CD4-positive, alpha-beta T cell (primary cell): ENCODE measurements at places on chromosomes 2 and 18.

DNA sequence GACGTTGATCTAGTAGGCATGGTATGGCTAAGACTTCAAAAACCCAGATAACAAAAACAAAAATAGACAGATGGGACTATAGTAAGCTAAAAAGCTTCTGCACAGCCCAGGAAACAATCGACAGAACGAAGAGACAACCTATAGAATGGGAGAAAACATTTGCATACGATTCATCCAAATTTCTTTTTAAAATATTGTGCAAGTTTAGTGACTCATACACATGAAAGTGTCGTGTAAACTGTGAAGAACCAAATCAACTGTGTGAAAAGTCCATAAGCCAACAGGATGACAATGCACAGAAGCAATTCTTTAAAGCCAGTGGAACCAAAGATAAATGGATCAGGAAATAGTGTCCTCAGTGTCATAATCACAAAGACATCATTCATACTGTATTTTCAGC is 671.1 kb downstream of the RNF144A start:
- H3K27ac ChIP-seq = no peak overlapping the region
- no peaks in the 10 kb centered on the region for H3K36me3 ChIP-seq
- no peaks in the 10 kb centered on the region for H3K27me3 ChIP-seq
- DNase-seq = no peak

DNA sequence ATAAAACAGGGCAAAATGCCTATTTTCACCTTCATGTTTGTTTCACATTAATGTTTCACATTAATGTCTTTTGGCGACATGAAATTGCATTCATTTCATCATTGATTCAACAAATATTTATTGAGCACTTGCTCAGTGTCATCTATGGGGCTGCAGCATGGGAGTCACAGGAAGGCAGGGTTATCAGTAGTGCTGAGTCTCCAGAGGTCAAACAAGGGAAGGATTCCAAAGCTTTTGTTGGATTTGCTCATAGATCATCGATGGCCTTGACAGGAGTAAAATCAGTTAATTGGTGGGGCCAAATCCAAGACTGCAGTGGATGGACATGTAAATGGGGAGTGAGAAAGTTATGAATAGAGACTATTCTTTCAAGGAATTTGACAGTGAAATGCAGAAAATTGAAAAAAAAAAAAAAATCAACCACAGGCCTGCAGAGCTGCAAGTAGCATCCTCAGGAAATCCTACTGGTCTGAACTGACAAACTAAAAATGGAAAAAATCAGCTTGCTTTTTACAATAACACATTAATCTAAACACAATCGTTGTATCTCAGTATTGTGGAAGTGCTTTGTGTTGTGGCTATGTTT is 1290.8 kb downstream of the DPP10 start:
- no peak overlapping the region for H3K4me3 ChIP-seq
- H3K27ac ChIP-seq = no peak overlapping the region
- no peaks in the 10 kb centered on the region for H3K36me3 ChIP-seq
- no peaks in the 10 kb centered on the region for H3K27me3 ChIP-seq

GRCh38 chr2:27891673-27892105 is 1.2 kb downstream of the BABAM2 start:
- DNase-seq = no peak
- peaks cover 23% of the 10 kb centered on the region for H3K4me1 ChIP-seq
- H3K4me3 ChIP-seq = no peak overlapping the region
- H3K27me3 ChIP-seq = no peaks in the 10 kb centered on the region
- H3K36me3 ChIP-seq = peaks cover 13% of the 10 kb centered on the region
- H3K27ac ChIP-seq = no peak overlapping the region

DNA sequence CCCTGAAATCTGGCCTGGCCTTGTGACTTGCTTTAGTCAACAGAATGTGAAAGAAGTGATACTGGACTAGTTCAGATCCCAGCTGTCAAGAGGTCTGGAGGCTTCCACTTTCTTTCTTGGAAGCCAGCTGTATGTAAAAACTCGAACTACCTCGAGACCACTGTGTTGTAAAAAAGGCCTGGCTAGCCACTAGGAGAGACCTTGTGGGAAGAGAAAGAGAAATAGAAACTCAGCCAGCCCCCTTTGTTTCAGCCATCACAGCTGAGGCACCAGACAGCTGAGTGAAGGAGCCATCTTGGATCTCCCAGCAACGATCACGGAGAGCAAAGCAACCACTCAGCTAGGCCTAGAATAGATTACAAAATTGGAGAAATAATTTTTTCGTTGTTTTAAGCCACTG is 324.9 kb upstream of the TCF4 start:
- H3K4me1 ChIP-seq = no peaks in the 10 kb centered on the region
- no peaks in the 10 kb centered on the region for H3K36me3 ChIP-seq
- no peak overlapping the region for H3K27ac ChIP-seq
- H3K27me3 ChIP-seq = no peaks in the 10 kb centered on the region

DNA sequence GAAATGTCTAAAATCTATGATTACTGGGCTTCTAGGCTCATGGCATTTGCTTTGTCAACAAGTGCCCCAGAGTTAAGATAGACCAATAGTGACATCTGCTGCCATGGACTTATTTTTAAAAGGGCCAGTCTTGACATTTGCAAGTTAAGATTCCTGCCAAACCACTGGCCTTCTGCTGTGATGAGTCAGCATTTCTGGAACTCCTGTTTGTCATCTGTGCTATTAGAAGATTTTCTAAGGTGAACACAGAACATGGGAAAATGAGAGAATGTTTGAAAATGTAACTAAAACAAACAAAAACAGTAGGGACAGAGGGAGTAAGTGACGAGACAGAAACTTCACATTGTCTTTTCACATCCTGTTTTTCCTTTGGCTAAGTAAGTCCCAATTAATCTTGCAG is 93.7 kb upstream of the WDR75 start:
- DNase-seq = peak; percentile 3
- no peaks in the 10 kb centered on the region for H3K27me3 ChIP-seq
- no peak overlapping the region for H3K4me3 ChIP-seq
- no peaks in the 10 kb centered on the region for H3K4me1 ChIP-seq
- H3K27ac ChIP-seq = no peak overlapping the region

- H3K4me3 ChIP-seq = no peak overlapping the region
- H3K4me1 ChIP-seq = no peaks in the 10 kb centered on the region
- no peak overlapping the region for H3K27ac ChIP-seq
- peaks cover 3% of the 10 kb centered on the region for H3K27me3 ChIP-seq
- H3K36me3 ChIP-seq = no peaks in the 10 kb centered on the region
Measured at GRCh38 chr2:226687641-226688253, 111.9 kb downstream of the IRS1 start.
